ELF-1 (cell line): ENCODE measurements at places on chromosomes 11 and 22.

GRCh38 chr11:118415739-118416068 is 14.3 kb downstream of the ATP5MG start:
- DNase-seq = peak; percentile 79

DNA sequence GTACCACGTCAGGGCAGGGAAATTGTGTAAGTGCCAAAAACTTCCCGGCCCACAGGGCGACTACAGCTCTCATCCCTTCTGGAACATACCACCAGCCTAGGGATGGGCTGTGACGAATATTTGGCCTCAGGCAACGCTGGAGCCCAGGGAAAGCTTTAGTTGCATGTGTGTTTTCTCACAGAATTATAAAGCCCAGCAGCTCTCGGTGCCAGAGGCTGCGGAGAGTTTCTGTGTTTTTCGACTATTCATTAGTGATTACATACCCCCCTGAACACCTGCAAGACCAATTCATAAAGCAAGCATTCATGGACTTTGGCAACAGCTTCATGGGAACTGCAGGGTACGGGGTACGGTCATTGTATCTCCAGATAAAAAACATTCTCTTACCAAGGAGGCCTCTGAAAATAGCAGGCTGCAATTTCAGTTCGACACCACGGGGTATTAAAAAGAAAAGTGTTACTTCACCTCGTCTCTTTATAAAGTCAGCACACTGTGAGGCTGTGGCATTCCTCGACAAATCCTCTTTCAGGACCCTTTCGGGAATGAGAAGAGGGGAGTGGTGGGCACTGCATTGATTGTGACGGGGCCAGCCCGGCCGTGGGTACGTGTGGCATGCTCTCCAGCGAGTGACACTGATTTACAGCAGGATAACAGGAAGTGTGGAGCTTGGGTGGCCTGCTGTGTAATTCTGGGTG is 243.6 kb upstream of the SORL1-AS1 start:
- DNase-seq = peak; percentile 40

GRCh38 chr11:69339983-69340565 is 46.1 kb downstream of the MYEOV start:
- DNase-seq = no peak

GRCh38 chr22:19974935-19975706 is 33.5 kb upstream of the TXNRD2 start:
- DNase-seq = no peak

DNA sequence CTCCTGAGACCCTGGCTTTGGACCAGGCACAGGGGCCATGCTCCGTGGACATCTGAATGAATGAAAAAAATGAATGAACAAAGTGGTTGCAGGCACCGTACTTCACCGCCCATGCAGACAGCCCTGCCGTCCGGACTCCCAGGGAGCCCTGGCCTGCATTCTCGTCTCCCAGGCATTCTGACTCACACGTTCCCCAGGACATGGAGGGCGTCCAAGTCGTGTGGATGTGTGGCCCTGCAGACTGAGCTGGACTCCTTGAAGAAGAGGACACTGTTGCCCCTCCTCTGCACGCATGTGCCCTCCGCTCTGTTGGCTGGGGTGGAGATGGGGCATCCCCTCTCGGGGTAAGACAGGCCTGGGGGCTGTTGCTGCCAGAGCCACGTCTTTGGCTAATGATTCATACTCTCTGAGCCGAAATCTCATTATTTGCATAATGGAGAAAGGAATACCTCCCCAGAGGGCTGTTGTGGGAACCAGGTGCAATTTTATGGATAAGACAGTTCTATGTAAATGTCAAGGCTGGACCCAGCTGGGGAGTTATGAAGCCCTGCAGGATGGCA is 49.7 kb downstream of the RTL6 start:
- no peak for DNase-seq

- no peak for DNase-seq
Measured at GRCh38 chr11:69665669-69666068, 9.5 kb downstream of the LTO1 start.

DNA sequence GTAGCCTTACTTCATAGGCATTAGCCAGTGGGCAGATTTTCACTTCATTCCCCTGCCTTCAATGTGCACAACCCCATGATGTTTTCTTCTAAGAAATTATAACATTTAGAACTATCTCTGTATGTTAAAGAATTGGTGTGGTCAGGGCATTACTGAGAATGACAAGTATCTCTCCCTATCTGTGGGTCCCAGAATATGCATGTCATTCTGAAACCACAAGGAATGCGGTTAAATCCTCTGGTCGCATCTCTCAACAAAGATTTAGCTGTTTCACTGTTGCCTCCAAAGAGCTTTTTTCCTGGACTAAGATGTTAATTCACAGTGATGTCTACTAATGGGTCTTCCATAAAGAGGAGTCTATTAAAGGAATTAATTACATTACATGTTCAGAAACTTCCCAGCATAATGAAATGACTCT is 62.7 kb downstream of the LIF start:
- no peak for DNase-seq

- DNase-seq = no peak
Measured at GRCh38 chr11:71438650-71439049, 9.5 kb downstream of the DHCR7 start.

- DNase-seq = no peak
Measured at GRCh38 chr11:66227700-66228099, 40.7 kb upstream of the RAB1B start.

DNA sequence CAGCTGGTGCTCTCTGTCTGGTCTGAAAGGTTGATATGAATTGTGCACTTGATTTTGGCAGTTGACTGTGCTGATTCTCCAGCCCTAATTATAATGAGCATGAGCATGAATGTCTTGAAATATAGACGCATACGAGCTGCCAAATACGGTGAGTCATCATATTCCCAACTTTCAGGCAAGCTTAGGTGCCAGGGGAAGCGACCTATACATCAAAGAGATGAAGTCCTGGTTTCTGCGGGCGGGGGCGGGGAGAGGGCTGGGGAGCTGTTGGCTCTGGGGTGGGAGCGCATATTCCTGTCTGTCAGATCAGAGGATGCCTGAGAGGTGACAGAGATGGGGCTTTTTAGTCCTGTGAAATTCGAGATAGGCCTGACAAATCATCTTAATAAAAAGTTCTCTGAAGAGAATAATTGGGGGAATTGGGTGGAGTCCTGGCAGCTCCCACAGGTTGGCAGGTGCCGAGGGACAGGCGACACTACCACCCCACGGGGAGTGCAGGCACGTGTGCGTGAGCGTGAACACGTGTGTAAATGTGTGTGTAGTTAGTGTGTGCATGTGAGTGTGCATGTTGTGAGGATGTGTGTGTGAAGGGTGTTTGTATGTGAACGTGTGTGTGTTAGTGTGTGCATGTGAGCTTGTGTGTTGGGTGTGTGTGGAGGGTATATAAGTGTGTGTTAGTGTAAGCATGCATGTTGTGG is 865.3 kb downstream of the TBC1D22A start:
- no peak for DNase-seq

DNA sequence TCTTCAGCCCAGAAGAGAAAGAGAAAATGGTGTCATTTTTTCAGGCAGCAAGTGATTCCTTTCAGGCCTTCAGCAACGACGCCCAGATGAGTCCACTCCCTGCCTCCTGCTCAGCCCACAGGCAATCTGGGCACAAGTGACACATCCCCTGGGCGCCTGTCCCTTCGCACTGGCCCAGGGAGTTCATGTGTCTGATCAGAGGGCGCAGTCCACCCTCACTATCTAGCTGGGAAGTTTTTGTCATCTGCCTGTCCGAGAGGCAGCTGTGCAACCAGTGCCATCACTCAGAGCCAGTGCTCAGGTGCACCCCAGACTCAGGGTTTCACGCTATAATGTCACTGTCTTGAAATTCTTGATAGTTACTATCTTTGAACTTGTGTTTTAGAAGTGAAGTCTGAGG is 1.4 kb upstream of the KCNQ1OT1 start:
- no peak for DNase-seq

GRCh38 chr11:134196756-134197155 is 27.0 kb downstream of the NCAPD3 start:
- no peak for DNase-seq

GRCh38 chr11:3176487-3176886 is 11.4 kb upstream of the OSBPL5 start:
- no peak for DNase-seq

DNA sequence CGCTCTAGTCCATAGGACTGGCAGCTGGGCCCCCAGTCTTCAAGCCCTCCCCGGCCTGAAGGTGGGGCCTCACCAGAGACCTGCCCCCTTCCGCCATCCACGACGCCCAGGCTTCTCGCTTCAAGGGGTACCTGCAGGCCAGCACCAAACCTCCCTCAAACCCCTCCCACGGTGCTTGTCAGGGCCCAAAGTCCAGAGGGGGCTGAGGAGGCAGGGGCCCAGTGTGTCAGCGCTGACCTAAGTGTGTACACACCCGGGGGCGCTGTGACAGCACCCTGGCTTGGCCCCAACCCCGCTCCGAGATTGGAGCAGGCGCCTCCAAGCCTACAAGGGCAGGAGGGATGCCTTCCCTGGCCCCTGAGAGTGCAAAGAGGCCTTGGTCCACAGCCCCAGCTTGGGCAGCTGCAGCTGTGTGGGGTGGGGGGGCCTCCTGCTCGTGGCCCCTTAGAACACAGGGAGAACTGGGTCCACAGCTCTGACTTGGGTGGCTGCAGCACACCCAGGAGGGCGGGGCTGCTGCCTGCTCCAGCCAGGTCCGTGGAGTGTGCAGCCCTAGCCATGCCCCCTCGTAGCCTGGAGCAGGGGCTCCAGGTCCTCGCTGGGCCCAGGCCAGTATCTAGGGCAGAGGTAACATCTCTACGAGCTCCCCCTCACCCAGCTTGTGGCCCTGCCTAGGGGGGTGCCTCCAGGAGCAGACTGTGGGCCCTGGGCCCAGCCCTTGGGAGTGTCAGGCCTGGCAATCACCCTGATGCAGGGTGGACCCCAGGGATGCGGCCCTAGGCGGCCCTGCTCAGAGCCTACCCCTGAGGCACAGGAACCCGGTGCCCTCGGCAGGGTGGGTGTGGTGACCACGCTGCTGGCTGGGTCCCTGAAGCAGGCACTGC is 4.9 kb downstream of the SBF2 start:
- no peak for DNase-seq

DNA sequence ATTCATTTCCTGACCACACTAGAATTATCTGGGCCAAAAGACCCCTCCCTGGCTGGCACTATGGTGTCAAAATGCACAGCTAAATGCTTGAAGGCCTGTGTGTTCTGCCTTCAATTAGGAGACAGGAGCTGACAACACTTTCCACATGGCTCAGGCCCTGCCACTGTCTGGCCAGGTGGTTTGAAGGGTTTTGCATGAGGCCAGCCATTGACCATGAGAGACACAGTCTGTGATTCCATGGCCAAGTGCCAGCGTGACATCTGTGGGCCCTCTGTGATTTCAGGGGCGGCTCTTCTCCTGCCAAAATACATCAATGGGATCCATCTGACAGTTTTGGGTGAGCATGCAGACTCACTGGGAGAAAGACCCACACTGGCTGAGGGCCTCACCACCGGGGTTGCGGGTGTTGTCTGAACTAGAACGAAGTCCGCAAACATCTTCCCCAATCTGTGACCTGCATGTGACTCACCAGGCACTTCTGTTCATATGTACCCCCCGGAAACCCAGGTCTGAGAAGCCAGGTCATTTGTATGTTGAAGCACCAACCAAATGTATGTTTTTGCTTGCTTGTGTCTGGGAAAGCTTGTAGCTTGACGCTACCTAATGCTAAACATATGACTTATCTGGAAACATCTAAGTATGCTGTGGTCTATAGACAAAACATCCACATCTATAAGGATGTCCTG is 20.7 kb upstream of the NAV2 start:
- DNase-seq = no peak

GRCh38 chr11:127052404-127052803 is 51.8 kb upstream of the KIRREL3 start:
- DNase-seq = peak; percentile 25

DNA sequence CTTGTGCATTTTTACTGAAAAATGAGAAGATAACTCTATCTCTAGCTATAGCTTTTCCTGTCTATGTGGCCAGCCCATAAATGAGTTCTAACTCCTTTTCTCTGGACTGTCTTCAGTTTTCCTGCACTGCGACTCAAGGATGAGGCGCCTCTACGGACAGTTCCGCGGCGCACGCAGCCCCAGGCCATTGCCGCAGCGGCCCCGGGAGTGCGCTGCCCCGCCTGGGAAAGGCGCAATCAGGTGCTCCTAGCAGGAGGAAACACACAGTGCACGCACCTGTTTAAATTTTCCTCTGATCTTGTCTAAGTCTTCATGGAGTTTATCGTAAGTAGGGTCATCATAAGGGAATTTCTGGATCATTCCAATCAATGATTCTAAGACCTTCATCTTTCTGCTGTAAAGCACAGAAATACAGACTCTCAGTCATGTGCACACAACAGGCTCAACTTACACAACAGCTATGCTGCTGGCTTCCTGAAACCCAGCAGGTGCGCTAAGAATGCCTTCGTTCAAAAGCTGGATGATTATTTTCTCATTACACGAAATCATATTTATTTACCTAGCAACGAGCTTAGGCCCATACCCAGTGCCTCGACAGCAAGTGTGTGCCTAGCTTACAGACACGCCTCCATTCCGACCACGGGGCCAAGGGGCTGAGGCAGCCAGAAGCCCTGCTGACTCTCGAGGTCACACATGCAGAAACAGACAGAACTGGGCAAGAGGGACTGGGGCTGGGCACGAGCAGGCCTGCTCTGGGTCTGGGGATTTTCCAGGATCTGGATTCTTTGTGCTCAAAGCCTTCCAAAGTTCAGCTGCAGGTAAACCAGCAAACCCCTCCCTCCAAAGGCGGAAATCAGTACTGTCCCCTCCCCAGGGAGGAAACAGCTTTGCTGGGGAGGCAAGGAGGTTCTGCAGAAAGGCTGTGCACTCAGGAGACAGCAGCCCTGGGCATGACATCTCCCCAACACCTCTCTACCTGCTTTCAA is 7.2 kb downstream of the LTO1 start:
- DNase-seq = no peak

GRCh38 chr11:128848815-128849455 is 18.2 kb downstream of the KCNJ1 start:
- peak; percentile 85 for DNase-seq

DNA sequence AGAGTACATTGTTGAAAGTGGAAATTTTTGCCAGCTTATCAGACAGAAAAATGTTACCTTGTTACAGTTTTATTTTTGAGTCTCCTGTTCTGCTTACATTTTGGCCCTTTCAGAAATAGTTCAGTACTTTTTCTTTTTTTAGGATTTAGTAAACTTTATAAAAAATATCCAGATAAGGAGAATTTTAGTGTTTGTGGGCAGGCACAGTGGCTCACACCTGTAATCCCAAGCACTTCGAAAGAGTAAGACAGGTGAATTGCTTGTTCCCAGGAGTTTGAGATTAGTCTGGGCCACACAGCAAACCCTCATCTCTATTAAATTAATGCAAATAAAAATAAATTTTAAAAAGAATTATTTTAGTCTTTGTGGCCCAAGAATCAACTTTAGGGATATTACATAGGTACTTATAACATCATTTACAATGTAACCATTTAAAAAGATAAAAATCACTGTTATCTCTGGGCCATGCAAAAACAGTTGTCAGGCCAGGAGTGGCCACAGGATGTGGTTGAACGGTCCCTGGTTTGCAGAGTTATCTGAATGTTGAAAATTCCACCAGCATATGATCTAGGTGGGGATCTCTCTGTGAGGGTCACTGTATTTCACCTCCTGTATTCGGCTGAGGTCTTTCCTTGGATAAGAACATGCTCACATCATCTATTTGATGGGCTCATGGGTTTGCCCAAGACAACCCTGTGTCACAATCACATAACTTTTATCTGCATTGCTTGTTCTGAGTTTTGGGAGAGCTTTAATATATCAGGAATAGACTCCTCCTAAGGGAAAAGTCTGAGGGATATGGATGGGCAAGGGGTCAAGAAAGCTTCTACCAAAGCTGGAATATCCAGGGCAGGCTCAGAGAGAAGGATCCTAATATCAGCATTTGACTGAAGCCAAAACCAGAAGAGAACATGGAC is 91.5 kb downstream of the GGTLC2 start:
- no peak for DNase-seq

GRCh38 chr11:19458721-19459120 is 218.0 kb upstream of the E2F8 start:
- DNase-seq = no peak
